ENCODE measurements at places on chromosomes 3 and 15.

DNA sequence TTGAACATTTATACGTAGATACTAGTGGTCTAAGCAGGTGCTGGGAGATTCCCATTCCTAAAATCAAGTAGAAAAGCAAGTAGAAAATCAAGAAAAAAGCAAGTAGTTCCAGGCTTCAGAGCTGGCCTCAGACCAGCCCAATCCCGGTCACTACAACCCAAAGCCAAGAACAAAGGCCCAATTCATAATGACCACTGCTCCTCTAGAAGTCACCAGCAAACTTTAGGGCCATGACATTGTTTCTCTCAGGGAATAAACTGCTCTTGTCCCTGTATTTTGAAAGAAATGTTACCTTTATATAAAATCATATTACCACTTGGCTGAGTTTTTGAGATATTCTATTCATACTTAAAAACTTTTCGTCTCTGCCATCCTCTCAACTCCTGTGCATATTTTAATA lies 106.3 kb upstream of the IL12A start:
- no peak for DNase-seq

- no peak for DNase-seq
Measured at GRCh38 chr3:22121068-22121701, 370.2 kb upstream of the ZNF385D start.

DNA sequence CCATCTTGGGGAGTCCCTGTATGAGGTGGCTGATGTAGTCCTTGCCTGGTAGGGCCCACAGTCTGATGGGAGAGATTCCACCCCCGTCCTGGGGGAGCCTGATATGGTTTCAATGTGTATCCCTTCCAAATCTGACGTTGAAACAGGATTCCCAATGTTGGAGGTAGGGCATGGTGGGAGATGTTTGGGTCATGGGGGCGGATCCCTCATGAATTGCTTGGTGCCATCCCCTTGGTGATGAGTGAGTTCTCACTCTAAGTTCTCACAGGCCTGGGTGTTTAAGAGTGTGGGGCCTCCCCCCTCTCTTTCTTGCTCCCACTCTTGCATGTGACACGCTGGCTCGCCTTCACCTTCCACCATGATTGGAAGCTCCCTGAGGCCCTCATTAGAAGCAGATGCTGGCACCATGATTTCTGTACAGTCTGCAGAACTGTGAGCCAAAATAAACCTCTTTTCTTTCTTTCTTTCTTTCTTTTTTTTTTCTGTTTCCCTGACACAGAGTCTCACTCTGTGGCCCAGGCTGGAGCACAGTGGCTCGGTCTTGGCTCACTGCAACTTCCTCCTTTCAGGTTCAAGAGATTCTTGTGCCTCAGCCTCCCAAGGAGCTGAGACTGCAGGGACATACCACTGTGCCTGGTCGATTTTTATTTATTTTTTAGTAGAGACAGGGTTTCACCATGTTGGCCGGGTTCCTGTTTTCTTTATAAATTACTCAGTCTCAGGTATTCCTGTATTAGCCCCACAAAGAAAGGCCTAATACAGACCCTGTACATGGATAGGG lies 28.6 kb downstream of the ITGA11 start:
- no peak for DNase-seq

GRCh38 chr15:64284042-64284441 lies 71.9 kb downstream of the CSNK1G1 start:
- DNase-seq = no peak

DNA sequence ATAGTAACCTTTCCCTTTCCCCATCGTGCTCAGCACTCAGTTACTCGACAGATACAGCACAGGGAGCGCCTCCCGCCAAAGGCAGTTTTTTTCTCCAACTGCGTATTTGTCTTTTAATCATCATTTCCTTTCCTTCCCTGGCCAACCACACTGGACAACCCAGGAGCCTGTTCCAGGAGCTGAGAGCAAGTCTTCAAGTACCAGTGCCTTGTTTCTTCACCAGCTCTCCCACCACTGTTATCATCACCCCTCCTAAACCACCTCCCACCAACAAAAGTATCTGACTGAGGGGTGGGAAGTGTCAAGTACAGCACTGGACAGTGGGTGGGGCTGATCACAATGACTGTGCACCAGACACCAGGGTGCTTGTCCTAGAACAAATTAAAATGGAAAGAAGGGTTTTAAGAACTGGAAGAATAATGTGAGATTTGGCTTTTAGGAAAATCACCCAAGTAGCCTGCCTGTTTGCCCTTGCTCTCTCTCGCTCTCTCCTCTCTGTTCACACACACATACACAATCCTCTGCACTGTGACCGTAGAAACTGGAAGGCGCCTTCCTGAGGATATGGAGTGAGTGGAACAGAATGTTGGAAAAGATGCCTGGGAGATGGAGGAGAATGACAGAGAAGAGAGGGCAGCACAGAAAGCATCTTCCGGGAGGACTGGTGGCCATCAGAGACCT lies 126.3 kb downstream of the TNIK start:
- no peak for DNase-seq

DNA sequence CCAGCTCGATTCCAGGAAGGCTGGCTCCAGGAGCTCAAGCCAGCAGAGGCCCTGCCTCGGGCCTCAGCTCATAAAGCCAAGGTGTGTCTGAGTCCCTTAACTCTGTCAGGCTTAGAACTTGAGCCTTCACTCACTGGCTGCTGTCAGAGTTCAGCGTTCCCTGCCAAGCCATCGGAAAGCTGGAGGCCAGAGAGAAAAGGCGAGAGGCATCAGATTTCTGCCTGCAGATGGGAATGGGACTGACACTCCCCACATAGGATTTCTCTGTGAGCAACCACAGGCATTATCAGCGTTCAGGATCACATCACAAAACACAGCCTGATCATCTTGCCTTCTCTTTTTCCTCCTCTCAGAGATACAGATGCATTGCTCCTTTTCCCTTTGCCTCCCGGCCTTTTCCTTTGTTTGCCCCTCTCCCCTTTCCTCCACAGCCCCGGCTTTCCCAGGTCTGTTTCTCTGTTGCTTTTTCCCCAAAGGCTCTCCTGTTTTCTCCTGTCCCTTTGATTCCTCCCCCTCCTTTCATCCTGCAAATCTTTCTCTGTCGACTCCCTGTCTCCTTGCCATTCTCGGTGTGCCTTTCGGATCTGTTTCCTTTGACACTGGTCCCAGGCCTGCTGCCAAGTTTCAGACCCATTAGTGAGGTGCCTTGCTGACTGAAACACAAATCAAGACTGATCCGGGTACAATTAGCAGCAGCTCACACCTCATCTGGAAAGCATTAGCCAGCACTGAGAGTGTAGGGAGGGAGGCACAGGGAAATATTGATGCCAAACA lies 44.5 kb upstream of the BOC start:
- DNase-seq = no peak

DNA sequence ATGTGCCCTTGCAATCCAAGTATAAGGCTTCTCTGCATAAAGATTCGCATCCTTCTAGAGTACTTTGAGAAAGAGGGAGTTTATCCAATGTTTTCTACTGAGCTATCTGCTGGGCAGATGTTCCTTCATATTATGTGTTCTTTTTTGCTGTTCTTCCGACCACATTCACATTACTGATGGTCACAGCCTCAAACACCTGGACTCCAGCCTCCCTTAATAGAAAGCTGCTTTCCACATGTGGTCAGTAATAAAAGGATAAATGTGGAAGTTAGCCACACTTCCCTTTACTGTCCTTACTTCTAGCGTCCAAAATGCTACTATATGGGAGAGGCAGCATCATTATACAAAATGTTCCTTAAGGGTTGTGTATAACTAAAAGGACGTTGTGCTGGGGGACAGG lies 116.9 kb downstream of the CD47 start:
- no peak for DNase-seq

DNA sequence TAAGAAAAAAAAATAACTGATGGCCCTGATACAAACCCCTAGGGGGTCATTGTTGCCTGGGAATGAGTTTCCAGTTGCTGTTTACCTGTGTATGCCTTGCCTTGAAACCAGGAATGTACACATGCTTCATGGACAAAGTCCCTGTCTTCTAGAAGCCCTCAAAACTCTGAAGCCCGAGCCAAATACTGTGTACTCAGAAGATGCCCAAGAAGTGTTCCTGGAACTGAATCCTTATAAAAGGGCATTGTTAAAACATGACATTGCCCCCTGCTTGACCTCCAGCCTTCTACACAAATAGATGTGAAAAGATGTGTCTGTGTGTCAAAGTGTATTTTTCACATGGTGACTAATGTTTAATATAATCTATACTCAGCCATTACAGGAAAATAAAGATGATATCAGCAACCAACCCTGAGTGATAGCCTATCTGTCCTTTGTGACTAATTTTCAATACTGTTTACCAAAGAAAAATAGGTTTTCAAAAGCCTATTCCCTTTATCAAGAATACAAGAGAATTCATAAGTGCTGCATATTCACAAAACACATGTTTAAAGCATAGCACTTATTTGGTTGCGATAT lies 325.9 kb downstream of the MECOM start:
- no peak for DNase-seq

DNA sequence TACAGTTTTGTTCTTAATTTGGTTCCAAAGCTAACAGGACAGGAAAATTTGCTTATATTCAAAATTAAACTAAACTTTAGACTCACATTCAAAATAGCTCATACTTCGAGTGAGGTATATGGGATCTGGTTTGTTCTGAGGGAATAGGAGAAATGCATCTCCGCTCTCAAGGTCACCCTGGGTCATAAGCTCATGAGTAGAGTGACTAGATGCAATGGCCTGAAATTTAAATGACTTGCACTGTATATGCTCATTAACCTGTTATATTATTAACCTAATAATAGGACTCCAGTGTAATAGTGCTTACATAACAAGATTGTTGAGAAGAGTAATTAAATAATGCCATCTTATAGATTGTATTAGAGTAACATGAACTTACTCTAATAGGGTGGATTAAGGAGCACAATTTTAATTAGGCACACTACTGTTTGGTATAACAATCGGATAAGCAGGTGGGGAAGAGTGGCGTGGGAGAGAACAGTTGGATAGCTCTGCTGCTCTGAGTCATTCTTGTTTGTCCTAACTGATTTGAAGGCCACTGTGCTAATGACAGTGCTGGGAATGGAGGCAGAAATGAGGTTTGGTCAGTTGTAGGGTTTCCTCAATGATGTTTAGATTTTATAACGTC lies 5.2 kb downstream of the NKTR start:
- no peak for DNase-seq

DNA sequence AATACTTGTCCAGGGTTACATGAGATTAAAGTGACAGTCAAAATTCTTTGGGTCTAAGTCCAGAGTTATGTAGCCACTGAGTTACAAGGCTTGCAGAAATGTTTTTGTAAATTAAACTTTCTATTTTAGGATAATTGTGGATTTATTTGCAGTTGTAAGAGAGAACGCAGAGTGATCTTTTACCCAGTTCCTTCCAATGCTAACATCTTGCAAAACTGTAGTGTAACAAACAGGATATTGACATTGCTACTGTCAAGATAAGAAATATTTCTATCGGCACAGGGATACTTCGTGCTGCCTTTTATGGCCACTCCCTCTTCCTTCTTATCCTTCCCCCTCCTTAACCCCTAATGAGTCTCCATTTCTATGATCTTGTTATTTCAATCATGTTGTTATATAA lies 1022.9 kb downstream of the MCTP2 start:
- no peak for DNase-seq

DNA sequence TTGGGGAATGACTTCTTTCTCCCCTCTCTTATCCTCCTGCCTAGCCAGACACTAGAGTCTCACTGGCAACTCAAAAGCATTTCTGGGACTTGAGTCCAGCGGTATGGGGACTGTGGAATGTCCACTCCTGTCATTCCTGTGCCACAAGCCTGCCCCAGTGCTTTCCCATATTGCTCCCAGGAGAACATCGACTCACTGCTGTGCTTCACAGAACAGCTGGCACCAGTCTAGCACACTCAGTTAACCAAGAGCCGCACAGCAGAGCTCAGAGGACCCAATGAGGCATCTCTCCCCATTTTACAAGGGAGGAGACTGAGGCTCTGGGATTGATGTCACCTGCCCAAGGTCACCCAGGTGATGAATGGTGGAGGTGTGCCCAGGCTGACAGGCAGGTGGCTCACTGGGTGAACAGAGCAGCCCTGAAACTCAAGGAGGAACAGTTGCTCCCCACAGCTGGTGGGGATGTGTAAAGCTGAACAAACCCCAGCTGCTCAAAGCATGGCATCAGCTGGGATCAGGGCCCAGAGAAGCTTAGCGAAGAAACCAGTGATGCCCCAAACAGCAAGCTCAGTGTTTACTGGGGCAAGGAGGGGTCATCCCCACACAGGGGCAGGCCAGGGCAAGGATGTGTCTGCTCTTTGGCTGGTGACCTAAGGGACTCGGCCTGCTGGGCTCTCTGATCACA lies 35.4 kb upstream of the DUSP7 start:
- DNase-seq = no peak

DNA sequence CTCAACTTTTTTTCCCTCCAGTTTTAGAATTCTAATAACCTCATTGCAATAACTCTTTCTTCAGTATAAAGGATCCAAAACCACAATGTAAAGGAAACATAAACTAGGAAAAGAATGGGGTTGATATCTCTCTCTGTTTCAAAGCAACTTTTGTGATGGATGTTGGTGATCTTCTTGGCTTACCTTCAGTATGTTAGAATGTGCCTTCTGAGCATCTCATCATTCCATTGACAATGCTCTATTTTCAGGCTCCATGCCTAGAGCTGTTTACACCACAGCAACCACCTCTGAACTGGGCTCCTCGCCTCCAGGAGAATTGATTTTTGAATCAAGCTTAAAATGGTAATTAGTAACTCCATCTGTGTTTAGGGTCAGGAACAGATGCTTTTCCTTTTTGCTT lies 6.6 kb downstream of the NLGN1 start:
- no peak for DNase-seq

DNA sequence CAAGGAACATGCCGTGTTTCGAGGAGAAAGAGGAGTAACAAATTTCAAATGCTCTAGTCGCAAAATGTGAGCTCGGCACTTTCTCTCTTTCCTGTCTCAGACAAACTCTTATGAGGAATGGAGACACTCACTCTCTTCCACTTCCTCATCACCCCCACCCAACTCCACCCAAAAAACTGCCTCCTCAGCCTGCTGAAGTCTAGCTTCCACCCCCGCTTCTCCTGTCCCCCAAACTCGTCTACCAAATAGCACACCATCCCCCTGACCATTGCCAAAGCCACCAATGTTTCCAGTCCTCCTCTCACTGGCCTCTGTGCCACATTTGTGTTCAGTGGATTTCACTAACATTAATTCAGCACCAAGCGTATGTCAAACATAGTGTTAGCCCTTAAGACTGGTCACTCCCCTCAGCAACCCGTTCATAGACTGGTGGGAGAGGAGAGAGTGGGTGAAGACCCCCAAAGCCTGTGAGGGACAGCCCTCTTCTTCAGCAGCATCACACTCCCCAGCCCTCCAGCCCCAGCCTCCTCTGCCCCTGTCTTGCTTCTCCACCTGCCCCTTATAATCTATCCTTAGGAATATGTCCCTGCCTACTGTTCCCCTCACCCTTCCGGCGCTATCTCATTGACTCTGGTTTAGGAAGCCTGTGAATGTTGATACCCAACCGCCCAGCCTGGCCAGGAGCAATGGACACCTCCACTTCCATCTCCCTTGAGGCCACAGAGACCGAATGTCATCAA lies 77.3 kb downstream of the FAM174B start:
- no peak for DNase-seq

- DNase-seq = peak; percentile 65
Measured at GRCh38 chr15:73908030-73908821, 18.0 kb upstream of the LOXL1 start.

- no peak for DNase-seq
Measured at GRCh38 chr15:75599401-75599800, 20.3 kb upstream of the PTPN9 start.

Measured in GM12892 (cell line).